ENCODE measurements at places on chromosomes 4 and X.

DNA sequence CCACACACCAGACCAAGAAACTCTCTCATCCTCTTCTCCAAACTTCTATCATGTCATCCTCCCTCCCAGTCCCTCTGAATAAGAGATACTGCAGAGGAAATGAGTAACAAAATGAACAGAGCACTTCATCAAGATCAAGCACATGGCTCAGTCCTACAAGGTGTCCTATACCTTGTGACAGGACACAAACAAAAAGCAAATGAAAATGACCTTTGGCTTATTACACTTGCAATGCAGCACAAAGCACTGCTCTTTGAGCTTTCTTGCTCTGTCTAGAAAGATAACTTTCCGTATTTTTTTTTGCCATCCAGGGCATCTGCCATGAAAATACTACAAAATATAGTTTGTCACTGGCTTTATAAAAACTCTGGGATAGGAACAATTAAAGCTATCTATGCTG lies 402.7 kb downstream of the HNRNPD start:
- DNase-seq: no peak

DNA sequence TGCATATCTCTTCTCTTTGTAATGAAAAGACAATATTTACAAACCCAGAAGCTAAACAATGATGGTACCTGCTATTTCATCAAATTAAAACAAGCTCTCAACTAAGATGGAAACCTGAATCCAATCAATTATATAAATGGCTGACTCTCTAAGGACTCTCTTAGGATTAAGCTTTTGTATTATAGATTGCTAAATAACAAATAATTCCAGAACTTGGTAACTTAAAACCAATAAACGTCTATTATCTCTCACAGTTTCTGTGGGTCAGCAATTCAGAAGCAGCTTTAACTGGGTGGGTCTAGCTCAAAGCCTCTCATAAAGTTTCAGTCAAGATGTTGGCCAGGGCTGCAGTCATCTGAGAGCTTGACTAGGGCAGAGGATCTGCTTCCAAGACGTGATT lies 12.4 kb downstream of the PHKA2 start:
- no peak for DNase-seq

DNA sequence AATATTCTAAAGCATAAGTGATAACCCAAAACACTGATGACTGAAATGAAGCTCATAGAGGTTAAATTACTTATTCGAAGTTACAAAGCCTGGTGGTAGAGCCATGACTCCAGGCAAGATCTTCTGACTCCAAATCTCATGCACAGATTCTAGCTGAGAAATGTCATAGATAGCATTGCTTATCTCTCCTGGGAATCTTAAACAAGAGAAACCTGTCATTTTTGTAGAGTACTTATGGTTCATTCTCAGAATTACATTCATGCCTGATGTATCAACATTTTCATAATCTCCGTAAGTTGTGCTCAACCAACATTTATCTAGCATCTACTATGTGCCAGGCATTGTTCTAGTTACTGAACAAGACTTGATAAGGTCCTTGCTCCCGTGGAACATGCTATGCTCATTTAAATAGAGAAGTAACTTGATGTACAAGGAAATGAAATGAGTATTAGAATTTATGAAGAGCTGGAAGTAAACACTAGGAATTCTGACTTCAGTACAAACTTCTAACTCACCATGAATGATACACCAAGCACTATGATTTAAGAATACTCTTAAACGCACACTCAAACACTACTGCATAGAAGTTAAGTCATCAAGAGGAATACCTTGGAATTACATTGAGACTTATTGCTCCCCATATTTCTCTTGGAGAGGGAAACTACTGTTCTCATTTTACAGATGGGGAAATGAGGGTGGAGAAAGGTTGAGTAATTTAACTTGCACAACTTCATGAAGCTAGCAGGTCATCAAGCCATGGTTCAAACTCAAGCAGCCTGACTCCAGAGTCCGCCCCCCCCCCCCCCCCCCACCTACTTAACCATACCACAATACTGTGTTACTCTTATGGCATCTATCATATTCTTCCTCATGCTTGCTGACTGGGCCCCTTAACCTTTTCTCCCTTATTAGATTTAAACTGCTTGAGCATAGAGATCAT lies 45.4 kb downstream of the MBNL3 start:
- DNase-seq: peak; percentile 52

- no peak for DNase-seq
These were observed 231.4 kb upstream of the ANKRD50 start for GRCh38 chr4:124943938-124944337.

DNA sequence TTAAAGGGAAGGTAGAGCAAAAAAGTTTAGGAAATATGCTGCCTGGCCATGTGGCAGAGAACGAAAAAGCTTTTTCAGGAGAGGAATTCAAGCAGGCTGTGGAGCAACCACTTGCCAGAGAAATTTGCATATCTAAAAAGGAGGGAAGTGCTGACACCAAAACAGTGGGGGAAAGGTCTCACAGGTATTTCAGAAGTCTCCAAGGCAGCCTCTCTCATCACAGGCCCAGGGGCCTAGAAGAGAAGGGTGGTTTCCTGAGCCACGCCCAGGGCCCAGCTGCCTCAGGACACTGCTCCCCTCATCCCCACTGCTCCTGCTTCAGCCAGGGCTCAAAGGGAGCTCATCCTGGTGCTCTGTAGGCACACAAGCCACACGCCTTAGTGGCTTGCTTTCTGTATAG lies 29.9 kb upstream of the STS start:
- no peak for DNase-seq

GRCh38 chrX:154426916-154427770 lies 1.3 kb upstream of the ATP6AP1 start:
- DNase-seq: no peak

DNA sequence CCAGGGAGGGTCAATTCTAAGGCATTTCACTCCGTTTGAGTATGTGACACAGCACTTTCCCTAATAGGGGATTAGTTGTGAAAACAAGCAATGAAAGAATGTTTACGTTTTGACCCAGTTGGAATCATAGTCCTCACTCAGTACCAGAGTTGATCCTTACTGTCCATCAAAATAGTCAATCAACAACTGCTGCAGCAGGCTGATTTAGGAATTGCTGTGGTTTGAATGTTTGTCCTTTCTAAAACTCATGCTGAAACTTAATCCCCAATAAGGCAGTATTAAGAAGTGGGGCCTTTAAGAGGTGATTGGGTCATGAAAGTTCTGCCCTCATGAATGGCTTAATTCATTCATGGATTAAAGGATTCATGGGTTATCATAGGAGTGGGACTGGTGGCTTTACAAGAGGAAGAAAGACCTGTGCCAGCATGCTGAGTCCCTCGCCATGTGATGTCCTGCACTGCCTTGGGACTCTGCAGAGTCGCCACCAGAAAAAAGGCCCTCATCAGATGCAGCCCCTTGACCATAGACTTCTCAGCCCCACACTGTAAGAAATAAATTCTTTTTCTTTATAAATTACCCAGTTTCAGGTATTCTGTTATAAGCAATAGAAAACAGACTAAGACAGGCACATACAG lies 3.1 kb upstream of the FBXL5 start:
- DNase-seq: no peak

GRCh38 chrX:6885396-6885795 lies 262.1 kb upstream of the STS start:
- no peak for DNase-seq

GRCh38 chrX:42106556-42106955 lies 183.2 kb upstream of the CASK start:
- no peak for DNase-seq

DNA sequence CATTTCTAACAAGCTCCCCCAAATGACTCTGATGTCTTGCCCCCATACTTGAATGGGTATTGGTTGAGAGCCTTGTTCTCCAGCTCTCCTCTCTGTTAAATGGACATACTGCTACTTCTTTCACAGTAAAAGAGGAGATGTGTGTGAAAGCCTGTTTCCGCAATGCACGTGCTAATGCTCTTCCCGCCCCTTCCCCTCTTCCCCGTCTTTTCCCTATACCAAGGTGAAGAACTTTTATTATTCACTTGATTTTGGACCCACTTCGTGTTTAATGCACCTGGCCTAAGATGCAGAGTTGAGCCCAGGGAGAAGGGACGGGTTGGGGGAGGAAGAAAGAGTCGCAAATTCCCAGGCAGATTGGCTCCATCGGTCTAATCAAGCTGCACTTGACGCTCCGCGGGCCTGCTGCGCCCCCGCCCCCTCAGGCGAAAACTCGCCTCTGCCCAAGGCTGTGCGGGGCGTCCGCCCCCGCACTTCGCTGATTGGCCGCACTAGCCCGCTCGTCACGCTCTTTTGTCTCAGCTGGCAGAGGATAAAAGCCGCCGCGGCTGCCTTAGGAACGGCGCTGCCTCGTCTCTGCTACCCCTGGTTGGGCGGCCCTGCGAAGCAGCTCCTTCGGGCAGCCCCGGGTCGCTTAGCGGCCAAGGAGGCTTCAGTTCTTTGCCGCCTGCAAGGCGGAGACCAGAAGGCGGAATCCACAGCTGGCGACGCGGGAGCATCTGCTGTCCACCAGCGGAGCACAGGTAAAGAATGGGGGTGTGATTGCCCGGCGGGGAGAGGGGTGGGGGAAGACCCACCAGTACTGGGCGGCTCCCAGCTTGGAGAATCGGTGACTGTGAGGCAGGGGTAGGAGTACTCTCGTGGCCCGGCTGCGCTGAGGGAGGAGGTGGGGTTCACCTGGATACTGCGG lies at the start of gene ZCCHC12:
Gene ZCCHC12, plus strand, starts transcription at position 562 of the 910 bp plus-strand sequence. CDS start 1,421 bp downstream, outside the sequence.
- DNase-seq: peak; percentile 29

DNA sequence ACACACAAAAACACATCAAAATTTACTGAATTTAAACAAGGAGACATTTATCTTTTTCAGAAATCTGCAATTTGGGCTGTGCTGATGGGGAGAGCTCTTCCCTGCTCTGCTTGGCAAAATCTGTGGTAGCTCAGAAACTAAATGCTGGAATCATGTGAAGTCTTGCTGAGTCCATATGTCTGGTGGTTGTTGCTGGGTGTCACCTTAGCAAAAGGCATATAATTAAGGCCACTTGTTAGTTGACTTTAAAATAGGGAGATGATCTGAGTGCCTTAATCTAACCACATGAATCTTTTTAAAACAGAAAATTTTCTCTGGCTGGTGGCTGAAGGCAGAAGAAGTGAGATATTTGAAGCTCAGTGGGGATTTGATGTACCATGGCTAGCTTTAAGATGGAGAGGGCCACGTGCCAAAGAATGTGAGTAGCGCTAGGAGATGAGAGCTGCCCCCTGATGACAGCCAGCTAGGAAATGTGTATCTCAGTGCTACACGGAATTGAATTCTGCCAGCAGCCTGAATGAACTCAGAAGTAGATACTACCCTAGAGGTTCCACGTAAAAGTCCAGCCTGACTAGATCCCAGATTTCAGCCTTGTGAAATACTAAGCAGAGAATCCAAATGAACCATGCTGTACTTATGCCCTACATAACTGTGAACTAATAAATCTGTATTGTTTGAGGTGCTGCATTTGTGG lies 7.6 kb upstream of the GUF1 start:
- DNase-seq: no peak

DNA sequence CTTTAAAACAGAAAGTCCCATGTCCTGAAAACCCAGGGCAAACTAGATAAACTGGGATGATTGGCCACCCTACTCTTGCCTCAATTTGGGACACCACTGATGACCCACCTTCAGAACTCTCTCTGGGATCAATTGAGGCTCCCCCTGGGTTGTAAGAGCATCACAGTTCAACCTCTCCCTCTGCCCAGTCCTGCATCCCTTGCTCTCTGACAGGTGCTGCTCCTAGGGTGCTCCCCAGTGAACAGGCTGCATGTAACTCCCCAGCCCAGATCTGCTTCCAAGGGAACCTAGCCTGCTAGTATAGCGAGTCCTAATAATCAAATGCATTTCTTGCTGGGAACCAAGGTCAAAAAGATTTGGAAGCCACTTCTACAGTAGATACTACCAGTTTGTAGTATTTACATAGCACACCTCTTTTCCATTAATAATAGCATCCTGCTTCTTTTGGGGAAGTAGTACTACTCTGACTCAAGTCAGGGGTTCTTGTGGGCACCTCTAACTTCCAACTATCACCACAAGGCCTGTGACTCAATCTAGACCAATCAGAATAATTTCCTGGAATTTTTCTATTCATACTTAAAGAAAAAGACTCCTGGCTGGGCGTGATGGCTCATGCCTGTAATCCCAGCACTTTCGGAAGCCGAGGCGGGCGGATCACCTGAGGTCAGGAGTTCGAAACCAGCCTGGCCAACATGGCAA lies 42.1 kb upstream of the SPINK2 start:
- DNase-seq: peak; percentile 44

DNA sequence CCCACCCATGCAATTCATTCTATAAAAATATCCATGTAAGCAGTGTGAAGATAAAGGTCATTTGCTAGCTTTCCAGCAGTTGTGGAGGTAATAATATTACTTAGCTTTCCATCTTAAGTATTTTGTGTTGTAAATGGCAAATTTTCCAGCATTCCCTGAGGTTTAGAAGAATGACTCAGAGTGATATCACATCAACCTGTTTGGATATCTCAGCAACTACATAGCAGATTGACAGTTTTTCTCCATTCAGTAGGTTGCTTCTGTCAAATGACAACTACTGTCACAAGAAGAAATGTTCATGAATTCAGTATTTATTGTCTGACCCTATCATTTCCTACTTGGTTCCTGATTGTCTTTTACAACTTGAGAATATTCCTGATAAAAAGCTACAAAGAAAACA lies 434.9 kb upstream of the GALNTL6 start:
- no peak for DNase-seq

DNA sequence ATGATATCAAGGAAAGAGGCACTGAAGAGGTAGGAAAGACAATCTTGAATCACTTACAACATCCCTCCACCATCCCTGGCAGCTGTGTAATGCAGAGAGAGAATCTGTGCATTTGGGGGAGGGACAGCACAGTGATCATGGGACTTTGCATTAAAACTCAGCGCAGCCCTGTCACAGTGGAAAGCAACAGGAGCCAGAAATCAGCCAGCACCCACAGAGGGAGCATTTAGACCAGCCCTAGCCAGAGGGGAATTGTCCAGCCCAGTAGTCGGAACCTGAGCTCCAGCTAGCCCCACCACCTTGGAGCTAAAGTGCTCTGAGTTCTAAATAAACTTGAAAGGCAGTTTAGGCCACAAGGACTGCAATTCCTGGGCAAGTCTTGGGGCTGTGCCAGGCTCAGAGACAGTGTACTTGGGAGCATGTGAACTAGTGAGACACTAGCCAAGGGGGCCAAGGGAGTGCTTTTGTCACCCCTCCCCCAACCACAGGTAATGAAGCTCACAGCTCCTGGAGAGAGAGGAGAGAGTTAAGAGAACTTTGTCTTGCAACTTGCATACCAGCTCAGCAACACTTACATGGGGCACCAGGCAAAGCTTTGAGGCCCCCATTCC lies 83.9 kb upstream of the FAM241A start:
- no peak for DNase-seq

GRCh38 chr4:8846046-8846720 lies 25.5 kb downstream of the HMX1 start:
- no peak for DNase-seq

GRCh38 chr4:34108391-34108790 lies 2135.9 kb downstream of the ARAP2 start:
- DNase-seq: no peak

GRCh38 chr4:173257732-173258717 lies 76.1 kb downstream of the HMGB2 start:
- DNase-seq: peak; percentile 71
